Neural crest cell (in vitro differentiated cells): ENCODE measurements at places on chromosomes 7 and 10.

- DNase-seq: no peak
Observed at GRCh38 chr10:123796736-123797135, 94.9 kb downstream of the CPXM2 start.

GRCh38 chr10:51288511-51288910 lies 214.2 kb downstream of the PRKG1 start:
- DNase-seq: no peak

DNA sequence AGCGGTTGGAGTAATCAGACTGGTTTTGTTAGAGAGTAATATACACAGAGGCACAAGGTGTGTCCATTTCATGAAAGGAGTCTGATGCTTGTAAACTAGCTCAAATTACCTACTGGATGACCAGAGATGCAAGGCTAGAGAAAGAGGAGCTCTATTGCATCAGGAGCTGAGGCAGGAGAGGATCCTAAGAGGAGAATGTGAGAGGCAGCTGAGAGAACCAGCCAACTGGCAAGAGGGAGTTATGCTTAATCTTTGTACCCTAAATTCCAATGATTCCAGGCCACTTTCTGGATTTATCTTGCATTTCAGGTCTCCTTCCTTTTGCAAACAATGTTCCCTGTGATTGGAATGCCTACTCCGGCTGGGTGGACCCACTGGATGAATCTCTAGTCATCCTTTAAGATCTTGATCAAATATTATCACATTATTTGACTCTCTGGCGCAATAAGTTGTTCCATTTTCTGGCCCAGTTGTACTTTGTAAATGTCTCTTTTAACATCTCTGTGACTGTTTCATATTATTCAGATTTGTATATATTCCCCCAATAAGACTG lies 57.5 kb upstream of the PTPN12 start:
- DNase-seq: no peak

- no peak for DNase-seq
Observed at GRCh38 chr10:88164471-88164870, 301.0 kb downstream of the PTEN start.

- DNase-seq: no peak
Observed at GRCh38 chr7:129030440-129030839, 24.5 kb downstream of the TNPO3 start.

GRCh38 chr7:55191926-55192692 lies 173.0 kb upstream of the LANCL2 start:
- DNase-seq: no peak

DNA sequence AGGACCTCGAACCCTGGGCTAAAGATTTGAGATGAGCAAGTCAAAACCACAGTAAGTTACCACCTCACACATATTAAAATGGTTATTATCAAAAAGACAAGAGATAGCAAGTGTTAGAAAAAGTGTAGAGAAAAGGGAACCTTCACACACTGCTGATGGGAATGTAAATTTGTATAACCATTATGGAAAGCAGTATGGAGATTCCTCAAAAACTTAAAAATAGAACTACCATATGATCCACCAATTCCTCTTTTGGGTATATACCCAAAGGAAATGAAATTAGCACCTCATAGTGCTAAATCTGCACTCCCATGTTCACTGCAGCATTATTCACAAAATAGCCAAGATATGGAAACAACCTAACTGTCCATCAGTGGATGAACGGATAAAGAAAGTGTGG lies 20.8 kb upstream of the FRA10AC1 start:
- no peak for DNase-seq

DNA sequence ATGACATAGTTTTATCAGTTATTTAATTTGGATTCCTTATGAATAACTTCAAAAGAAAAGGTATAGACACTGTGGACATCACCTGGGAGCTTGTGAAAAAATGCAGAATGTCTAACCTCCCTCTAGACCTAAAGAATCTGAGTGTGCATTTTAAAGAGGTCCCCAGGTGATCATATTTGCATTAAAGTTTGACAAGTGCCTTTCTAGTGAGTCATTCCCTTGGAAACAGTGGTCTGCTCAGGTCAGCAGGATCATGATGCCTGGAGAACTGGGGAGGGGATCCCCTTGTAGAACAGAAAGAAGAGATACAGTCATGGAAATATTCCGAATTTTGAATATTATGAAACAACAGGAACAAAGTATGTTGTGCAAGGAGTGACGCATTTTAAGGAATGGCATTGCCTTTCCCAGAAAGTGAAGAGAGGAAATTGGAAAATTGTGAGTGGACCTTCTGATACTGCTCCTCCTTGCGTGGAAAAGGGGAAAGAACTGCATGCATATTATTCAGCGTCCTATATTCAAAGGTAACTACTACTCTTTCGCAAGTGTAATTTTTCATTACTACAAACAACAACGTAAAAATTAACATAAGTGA lies 4.6 kb downstream of the STEAP2 start:
- DNase-seq: no peak

- DNase-seq: no peak
Observed at GRCh38 chr7:123966936-123967335, 41.9 kb downstream of the SPAM1 start.

DNA sequence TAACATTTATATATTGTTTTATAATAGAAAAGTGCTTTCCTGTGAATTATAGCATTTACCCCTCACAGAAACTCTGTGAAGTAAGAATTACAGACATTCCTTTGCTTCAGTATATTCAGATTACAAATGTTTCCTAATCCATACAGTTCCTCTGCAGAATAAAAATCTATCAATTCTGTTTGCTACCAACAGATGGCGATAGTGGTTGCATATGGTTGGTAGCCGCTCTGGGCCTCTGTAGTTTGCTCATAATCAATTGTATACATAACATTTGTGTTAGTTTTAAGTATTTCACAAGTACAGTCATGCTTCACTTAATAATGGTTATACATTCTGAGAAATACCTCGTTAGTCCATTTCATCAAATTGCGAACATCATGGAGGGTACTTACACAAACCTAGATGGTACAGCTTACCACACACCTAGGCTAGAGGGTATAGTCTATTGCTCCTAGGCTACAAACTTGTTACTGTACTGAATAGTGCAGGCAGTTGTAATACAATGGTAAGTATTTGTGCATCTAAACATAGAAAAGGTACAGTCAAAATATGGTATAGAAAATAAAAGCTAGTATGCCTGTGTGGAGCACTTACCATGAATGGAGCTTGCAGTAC lies 94.4 kb upstream of the STEAP4 start:
- no peak for DNase-seq

GRCh38 chr10:17066807-17067206 lies 62.8 kb downstream of the CUBN start:
- no peak for DNase-seq

- DNase-seq: no peak
Observed at GRCh38 chr10:101857802-101858476, 14.3 kb upstream of the KCNIP2 start.

DNA sequence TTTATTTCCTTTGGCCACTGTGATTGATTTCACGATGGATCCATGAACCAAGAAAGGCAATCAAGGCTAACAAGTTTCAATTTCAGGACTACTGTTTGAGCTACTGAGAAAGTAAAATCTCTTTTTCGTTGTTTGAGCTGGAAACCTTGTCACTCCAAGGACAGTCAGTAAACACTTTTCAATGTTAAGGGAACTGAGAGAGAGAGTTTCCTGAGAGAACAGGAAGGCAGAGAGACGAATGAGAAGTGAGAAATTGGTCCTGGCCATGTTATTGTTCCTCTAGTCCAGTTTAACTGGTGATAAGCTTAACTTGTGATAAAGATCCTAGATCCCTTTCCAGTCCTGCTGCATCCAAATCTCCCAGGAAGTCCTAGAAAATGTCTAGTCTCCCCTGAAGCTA lies 909 bp upstream of the AKR1D1 start:
- DNase-seq: no peak

DNA sequence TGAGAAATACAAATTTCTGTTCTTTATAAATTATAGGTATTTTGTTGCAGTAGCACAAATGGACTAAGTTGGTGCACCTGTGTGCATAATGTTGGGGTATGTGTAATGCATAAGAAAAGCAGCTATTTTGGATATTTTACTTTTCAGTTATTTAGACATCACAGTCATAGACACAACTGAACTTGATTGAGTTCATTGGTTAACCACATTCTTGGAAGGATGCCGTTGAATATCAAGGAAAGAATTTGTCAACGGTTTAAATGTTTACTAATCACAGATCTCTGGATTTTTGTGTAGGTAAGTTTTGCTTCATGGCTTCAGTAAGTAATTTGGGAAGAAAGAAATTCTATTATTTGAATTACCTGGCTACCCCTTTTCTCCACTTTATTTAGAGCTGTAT lies 4.1 kb downstream of the OTUD1 start:
- DNase-seq: no peak

DNA sequence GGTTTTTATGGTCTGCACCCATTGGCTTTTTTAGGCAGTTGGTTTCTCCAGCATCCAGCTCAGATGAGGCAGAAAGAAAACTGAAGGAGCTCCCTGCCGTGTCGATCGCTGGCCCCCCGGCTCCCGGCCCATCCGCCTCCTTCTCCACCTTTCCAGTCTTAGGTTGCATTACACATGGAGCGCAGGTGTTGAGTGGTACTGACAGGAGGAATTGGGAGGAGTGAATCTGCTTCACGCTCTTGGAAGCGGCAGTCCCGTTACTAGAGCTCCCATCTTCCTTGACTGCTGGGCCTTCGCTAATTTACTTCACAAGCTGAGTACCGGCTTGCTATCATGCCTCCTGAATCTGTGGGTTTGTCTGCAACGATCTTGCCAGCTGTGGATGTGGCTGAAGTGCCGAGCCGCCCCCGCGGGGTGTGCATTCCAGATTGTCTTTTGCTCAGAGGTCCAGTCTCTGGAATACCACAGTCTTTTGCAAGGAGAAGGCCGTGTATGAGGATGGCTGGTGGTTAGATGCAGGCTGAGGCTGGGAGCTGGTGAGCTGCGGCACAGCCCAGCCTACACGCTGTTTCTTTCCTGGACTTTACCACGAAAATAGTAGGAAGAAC lies 17.1 kb downstream of the IQCE start:
- DNase-seq: no peak

DNA sequence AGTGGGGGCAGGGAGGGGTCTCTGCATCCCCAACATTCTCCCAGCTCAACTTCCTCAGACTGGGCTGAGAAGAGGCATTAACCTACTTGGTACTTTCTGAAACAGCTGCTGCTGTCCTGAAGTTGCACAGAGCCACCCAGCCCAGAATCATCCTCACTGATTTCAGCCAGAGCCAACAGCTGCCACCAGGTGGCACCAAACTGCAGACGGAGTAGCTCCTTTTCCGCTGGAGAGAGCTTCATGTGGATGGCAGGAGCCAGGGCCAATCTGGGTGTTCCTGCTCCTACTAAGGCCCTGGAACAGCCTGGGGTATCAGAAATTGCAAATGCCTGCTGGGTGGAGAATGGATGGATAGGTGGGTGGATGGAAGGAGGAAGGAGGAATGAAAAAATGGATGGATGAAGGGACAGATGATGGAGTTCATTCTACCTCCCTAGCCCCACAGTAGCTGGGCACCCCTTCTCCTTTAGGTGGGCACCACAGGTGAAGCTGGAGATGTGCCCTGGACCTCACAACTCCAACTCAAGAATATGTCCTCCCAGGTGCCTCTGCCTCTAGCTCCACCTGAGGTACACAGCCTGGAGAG lies 11.8 kb upstream of the DRGX start:
- DNase-seq: peak; percentile 88

DNA sequence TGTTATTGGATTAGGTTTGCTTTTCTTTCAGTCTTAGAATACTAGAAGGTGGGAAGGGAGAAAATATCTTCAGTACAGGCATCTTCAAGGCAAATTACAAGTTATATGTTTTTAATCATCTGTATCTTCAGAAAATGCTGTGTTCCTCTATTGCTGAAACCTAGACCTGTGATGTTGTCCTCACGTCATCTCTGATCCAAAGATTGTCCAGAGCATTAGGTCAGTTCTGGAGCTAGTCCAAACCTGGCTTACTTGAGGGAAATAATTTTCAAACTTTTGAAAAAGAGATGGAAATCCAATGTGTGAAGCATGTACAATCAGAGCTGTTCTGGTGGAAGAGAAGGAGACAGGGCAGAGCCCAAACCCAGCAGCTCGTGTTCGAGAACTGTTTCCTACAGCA lies 217.3 kb downstream of the ZEB1 start:
- no peak for DNase-seq

DNA sequence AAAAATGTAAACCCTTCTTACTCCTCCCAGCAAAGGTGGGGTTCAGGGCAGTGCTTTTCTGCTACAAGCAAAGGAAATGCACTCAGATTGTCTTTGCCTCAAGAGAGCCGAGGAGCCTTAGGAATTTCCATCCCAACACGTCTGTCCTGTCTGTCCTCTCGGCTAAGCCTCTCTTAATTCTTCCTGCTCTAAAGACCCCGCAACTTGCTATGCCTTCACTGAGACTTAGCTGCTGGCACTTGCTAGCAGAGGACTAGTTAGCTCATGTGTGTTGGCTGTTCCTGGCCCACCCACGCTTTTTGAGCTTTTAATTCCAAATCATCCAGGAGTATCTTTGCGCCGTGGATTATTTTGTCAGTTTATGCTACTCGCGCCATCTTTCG lies 481 bp upstream of the NPM3 start:
- no peak for DNase-seq

GRCh38 chr10:51691135-51691534 lies 8.3 kb downstream of the CSTF2T start:
- DNase-seq: no peak

- peak; percentile 74 for DNase-seq
Observed at GRCh38 chr7:65239707-65240352, 133.8 kb upstream of the ZNF92 start.

- DNase-seq: no peak
Observed at GRCh38 chr10:125857185-125857760, 23.8 kb downstream of the DHX32 start.

GRCh38 chr10:3928569-3928968 lies 143.6 kb upstream of the KLF6 start:
- no peak for DNase-seq

DNA sequence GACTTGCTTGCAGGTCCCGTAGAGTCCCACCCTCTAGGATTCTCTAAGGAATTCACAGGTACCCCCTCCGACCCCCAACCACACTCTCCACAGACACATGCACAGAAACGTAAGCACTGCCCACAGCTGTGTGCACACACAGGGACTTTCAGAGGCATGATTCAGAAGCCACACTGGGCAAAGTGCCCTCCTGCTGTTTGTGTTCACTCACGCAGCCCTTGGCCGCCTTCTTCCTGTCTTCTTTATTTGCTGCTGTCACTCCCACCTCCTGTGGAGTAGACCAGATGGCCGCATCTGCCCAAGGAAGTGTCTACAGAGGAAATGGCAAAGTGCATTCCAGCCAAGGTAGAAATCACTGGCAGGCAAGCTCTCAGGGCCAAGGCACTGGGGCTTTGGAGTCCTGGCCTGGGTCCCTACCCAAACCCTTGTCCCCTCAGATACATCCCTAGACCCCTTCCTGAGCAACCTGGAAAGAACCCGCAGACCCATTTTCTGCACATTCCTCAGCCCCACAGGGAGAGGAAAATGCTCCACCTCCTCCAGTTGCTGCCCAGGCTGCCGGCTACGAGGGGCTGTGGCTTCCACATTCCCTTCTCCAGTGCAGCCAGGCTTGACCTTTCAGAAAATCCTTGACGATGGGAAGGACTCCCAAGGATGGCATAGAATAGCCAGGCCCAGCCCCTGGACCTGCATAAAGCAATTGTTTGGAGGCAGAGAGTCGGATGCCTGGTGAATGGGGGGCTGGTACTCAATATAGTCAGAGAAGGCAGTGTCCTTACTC lies 21.6 kb upstream of the GIMAP8 start:
- DNase-seq: no peak
